ENCODE measurements at places on chromosomes 5 and 9.

DNA sequence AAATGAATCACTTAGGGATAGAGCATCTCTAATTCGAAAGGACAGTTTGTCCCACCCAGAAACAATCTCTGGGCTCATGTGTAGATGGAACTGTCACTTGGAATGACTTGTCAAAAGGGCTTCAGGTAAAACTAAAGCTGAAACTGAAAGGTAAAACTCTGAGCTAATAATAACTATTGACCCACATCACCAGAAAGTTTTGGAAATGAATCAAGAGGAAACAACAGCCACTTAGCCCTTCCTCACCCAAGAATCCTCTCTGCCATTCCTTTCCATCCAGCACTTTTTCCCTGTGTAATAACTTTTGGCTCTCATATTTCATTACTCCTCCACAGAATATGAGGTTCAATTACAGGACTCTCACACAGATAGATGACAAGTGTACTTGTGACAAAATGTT is 14.0 kb upstream of the GLRX start:
- no peak for DNase-seq

DNA sequence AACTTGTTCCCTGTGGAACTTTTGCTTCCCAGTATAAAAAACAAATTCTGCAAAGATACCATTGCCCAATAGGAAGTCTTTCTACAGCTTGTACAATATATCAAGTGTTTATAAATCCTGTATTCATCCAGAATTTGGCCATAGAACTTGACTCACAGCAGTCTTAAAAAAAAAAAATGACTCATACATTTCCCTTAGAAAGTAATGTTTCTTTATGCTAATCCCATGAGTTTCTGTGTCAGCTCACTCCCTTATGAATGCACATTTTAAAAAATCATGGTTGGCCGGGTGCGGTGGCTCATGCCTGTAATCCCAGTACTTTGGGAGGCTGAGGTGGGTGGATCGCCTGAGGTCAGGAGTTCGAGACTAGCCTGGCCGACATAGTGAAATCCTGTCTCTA is 89.3 kb upstream of the DMRT1 start:
- no peak for DNase-seq

DNA sequence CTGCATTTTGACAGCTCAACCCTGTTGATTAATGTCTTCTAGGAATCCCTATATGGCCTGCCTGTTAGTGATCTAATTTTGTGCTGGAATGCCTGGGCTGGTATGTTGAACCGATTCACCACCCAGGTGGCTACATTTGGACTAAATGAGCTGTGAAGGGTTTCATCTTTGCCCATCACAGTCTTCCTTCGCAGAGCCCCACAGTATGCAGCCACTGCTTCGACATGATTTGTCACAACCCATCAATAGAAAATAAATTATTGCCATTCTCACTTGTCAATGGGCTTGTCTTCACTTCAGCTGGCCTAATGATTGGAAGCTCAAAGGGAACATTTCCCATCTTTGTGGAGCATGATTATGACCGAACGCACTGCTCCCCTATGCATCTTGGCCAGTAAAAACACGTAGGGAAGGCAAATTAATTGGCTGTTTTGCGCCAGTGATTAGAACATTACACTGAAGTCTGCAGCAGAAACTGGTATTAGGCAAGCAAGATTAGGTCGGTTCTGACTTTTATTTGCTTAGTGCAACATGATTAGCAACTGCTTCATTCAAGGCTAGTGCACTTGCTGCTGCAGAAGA is 408.5 kb downstream of the KIAA0825 start:
- DNase-seq: no peak

DNA sequence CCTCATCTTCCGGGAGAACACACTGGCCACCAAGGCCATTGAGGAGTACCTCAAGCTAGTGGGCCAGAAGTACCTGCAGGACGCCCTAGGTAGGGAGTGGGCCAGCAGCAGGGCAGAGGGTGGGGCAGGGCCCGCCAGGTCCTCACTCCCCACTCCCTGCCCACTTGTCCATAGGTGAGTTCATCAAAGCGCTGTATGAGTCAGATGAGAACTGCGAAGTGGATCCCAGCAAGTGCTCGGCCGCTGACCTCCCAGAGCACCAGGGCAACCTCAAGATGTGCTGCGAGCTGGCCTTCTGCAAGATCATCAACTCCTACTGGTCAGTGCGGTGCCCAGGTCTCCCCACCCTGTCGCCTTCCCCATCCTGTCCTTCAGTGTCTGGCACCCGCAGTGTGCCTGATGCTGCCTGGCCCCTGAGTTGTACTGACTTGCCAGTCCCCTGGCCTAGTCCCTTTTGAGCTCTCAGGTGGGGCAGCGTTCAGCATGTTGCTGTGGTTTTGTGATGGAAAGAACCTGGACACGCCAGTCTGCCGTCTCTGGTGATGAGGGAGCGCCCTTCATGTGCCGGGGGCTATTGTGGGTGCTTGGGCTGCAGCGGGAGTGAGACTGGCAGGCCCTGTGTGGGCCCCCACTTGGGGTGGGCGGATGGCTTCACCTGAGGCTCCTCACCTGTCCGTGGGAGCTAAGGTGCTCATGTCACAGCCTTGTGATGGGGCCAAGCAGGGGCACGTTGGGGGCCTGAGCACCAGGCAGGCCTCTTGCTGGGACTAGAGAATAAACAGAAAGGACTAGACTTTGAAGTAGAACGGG is 112.3 kb downstream of the DAB2IP start:
- no peak for DNase-seq

GRCh38 chr5:89991592-89991991 is 418.0 kb downstream of the CETN3 start:
- no peak for DNase-seq

DNA sequence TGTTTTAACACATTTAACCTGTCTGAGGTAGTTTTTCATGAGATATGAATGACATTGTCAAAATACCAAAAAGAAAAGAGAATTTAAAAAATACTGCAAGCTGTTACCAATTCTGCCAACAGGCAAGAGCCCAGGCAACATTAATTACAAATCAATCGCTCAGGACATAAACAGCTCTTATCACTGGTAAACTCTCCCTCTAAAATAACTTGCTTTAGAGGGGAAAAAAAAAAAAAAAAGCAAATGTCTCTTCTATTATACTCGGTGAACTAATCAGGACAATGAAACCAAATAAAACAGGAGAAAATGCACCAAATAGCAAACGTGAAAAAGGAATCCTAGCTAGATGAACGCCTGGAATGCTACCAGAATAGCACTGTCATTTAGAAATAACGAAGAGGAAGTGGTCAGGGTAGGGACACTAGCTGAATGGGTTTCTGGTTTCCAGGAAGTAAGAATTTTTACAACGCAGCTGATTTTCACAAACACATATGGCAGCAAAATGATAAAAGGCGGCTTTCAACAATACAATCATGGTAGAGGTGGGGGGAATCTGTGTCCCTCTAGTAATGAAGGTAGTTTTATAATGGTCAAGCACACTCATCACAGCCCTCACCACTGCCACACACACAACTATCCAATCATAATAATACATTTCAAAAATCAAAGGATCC is 94.9 kb downstream of the DENND1A start:
- DNase-seq: peak; percentile 38

DNA sequence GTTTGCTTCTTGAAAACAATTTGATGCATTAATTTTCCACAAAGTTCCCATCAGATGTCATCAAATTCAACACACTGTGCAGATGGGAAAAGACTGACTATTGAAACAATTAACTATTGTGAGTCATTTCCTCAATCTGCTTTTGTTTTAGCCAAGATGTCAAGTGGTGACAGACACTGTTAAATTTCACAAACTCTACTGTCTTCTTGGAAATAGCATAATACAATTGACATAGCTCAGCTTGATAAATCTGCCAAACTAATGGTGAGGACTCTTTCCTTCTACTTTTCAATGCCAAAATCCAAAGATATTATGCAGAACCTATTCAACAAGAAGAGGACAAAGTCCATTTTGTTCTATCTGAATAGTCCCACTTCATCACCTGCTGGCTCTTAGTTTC is 242.3 kb downstream of the CAAP1 start:
- DNase-seq: no peak

GRCh38 chr5:126499853-126500342 is 76.7 kb downstream of the GRAMD2B start:
- DNase-seq: no peak

DNA sequence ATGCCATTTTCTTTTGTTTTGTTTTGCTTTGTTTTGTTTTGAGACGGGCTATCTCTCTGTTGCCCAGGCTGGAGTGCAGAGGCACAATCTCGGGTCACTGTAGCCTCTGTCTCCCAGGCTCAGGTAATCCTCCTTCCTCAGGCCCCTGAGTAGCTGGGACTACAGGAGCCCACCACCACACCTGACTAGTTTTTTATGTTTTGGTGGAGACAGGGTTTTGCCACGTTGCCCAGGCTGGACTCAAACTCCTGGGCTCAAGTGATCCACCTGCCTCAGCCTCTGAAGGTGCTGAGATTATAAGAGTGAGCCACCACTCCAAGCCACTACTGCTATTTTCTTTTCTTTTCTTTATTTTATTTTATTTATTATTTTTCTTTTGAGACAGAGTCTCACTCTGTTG is 54.0 kb upstream of the S1PR3 start:
- DNase-seq: no peak

- no peak for DNase-seq
These were observed 4.2 kb upstream of the NRARP start for GRCh38 chr9:137306066-137306849.

- no peak for DNase-seq
These were observed 123.3 kb upstream of the BOD1 start for GRCh38 chr5:173739741-173740140.

DNA sequence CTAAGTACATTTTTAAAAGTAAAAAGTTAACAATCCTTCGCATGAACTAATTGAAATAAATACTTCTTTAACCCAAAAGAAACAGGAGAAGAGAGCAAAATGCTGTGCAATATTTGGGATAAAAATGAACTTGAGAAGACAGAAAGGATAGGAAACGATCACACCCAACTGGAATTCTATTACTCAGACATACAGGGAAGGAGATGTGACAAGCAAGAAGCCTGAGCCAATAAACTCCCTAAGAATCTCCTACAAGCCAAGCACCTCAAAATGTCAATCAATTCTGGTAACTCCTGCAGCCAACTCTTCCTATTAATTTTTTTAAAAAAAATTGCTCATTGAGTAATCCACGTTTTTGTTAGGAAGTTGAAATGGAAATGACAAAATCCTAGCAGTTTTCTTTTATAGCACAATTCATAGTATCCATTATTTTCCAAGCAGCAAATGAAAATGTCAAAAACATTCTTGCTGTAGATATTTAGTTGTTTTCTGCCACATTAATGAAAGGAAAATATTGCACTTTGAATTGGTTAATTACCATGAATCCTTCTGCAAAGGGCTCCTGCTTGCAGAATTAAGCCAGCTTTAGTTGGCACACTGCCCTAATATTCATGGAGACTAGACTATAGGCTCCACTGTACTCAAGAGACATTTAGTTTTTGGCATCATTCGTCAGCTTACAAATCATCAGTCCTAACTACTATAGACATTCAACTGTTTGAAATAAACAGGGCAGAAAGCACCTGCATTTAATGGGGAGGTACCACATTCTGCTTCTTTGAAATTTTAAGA is 89.0 kb downstream of the RFX3 start:
- DNase-seq: no peak

- no peak for DNase-seq
These were observed 24.0 kb downstream of the ADAMTSL2 start for GRCh38 chr9:133558191-133559126.

- no peak for DNase-seq
These were observed 244.2 kb downstream of the PIK3R1 start for GRCh38 chr5:68459810-68460139.

GRCh38 chr9:98327249-98327561 is 71.8 kb upstream of the TBC1D2 start:
- DNase-seq: no peak

- DNase-seq: no peak
These were observed 280.2 kb downstream of the CDH12 start for GRCh38 chr5:22572941-22573340.

DNA sequence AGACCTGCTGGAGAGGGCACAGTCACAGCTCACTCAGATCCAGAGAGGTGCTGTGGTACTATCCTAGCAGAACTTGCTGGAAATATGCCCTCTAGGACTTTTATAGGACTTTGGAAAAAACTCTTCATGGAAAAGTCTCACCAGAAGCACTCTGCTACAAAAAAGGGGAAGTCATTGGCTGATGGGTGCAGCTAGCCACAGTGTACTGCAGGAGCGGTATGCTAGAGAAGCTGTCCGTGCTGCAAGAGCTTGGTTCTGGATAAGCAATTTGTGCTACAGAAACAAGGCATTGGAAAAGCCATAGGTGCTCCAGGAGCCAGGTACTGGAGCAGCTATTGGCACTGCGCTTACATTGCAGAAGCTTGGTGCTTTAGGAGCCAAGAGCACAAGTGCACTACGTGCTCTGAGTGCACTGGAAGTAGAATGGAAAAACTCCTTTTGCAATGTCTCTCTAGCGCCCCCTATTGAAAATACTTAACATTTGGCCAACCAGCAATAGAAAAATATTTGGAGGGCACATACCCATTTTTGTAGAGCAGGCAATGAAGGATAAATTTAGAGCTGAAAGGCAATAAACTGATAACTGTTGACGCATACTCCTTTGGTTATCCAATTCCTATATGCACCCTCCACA is 83.4 kb downstream of the MEGF10 start:
- DNase-seq: no peak

Data from DMS153 (cell line).